Testis (tissue), 5 donors: ENCODE measurements at places on chromosomes 12 and 14. TPM values are rescaled to one million over a fixed set of nuclear protein-coding genes. Genes with fewer than 3 reads are reported as not detected.
A peak's percentile ranks its signal among the peaks of the same experiment; 100 is the strongest.

The TAS2R20 gene
- 2.2 TPM for total RNA-seq

The GPR132 gene
- 2.5 TPM for total RNA-seq

The DNAJC22 gene
- total RNA-seq, result 0.87 TPM

The ANO4 gene
- 9.5 TPM for total RNA-seq

The MMP19 gene
- total RNA-seq, result 1.3 TPM

The BRMS1L gene
- 11.8 TPM for total RNA-seq

- H3K4me3 ChIP-seq, result no peak overlapping the region
- H3K4me1 ChIP-seq, result peaks cover 13% of the 10 kb centered on the region
- H3K27me3 ChIP-seq, result no peaks in the 10 kb centered on the region
- peak overlapping the region; percentile 23 for H3K27ac ChIP-seq
Observed at GRCh38 chr14:65433157-65433556, 20.6 kb downstream of the FUT8 start.

GRCh38 chr12:76190299-76190698, 105.8 kb upstream of the NAP1L1 start:
- H3K4me3 ChIP-seq, result no peak overlapping the region
- DNase-seq, result no peak
- no peak overlapping the region for H3K27ac ChIP-seq
- no peaks in the 10 kb centered on the region for H3K27me3 ChIP-seq

DNA sequence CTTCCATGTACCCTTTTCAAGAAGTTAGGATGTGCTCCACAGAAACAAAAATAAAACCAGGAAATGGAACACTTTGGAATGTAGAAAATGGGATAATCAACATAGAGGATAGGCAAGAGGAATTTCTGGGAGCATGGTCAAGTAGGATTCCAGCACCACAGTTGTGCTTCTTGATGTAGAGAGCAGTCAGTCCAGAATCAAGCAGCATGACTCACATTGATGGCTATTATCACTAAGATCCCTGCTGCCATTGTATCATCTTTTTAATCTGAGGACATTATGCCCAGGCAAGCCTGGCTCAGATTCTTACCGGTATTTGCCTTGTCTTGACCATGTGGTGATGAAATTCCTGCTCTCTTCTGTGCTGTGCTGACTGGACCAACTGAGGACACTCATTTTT, 5.7 kb downstream of the ETFRF1 start:
- H3K27ac ChIP-seq, result no peak overlapping the region
- no peak for DNase-seq
- no peaks in the 10 kb centered on the region for H3K36me3 ChIP-seq
- H3K4me1 ChIP-seq, result peaks cover 7% of the 10 kb centered on the region
- H3K4me3 ChIP-seq, result no peak overlapping the region

GRCh38 chr14:99546234-99546879, 57.6 kb downstream of the CCDC85C start:
- no peaks in the 10 kb centered on the region for H3K27me3 ChIP-seq
- no peak for DNase-seq
- no peaks in the 10 kb centered on the region for H3K36me3 ChIP-seq
- H3K4me1 ChIP-seq, result peaks cover 46% of the 10 kb centered on the region

DNA sequence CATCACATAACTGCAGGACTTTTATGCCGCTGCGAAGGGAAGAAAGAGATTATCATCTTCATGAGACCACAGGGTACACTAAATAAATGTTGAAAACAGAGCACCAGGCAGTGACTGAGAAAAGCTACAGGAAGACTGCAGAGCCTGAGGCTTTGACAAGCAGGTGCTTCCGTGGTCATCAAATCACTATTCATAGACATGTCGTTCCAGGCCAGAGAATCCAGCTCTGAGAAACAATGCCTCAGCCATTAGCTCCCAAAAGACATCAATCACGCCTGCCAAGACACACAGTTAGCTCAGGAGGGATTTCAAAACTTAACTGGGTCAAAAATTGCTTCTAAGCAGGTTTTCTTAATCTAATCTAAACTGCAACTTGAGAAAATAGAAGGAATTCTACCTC, 47.2 kb upstream of the GARIN6 start:
- DNase-seq, result no peak
- no peaks in the 10 kb centered on the region for H3K4me1 ChIP-seq
- H3K27me3 ChIP-seq, result no peaks in the 10 kb centered on the region

GRCh38 chr14:29900609-29901350, 26.9 kb downstream of the PRKD1 start:
- H3K4me3 ChIP-seq, result no peak overlapping the region
- H3K27ac ChIP-seq, result no peak overlapping the region
- no peak for DNase-seq
- H3K4me1 ChIP-seq, result peaks cover under 1% of the 10 kb centered on the region

DNA sequence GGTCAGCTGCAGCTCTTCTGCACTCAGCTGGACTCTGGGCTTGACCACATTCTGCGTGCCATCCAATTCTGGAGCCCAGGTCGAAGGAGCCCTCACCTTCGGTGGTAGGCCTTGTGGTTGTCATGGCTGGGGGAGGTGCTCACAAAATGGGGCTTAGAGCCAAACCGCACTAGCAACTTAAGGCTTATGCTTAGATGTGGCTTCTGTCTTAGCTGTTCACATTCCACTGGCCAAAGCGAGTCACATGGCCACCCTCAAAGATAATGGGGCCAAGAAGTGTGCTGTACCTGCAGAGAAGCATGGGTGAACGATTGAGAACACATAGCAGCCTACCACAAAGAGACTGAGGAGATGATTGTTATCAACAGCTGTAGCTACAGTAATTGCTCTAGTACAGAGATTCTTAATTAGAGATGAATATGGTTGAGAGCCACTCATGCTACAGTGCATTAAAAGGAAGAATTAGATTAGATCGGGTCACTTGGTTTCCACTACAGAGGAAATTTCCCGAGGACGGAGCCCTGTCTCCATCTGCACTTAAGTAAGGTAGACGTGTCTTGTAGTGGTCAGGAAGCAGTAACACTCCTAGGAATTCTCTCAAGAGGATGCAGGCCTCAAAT, 334.6 kb upstream of the FKBP4 start:
- H3K4me3 ChIP-seq, result no peak overlapping the region
- no peak for DNase-seq
- H3K36me3 ChIP-seq, result no peaks in the 10 kb centered on the region
- H3K27ac ChIP-seq, result no peak overlapping the region
- no peaks in the 10 kb centered on the region for H3K4me1 ChIP-seq
- H3K27me3 ChIP-seq, result no peaks in the 10 kb centered on the region

DNA sequence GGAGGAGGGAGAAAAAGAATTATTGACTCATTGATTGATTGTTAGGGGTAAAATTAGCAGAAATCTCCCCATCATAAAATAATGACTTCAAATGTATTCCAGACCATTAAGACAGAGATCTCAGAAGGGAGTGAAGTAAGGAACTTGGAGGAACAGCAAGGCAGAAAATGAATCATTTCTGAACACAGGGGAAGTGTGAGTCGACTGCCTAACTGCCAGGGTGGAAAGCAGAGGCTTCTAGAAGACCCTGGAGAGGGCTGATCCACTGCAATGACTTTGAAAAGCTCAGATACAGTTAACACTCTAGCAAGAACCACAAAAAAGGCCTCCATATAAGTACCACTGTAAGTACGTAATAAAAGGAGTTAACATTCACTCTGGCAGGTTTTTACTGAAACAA, 9.7 kb downstream of the GLTP start:
- no peak overlapping the region for H3K4me3 ChIP-seq
- H3K27ac ChIP-seq, result no peak overlapping the region
- no peaks in the 10 kb centered on the region for H3K4me1 ChIP-seq
- H3K27me3 ChIP-seq, result no peaks in the 10 kb centered on the region
- H3K36me3 ChIP-seq, result no peaks in the 10 kb centered on the region
- no peak for DNase-seq
